ENCODE measurements at places on chromosomes 4 and X. TPM values are rescaled to one million over a fixed set of nuclear protein-coding genes. Genes with fewer than 3 reads are reported as not detected.

The TRIM75 gene
- polyA plus RNA-seq, result not detected

The IL2 gene
- polyA plus RNA-seq, result not detected

The OPRPN gene
- not detected for polyA plus RNA-seq

The TMEM271 gene
- not detected for polyA plus RNA-seq

The JCHAIN gene
- polyA plus RNA-seq, result 0.76 TPM

The RTL3 gene
- not detected for polyA plus RNA-seq

The GRSF1 gene
- polyA plus RNA-seq, result 85.2 TPM

The IL21 gene
- polyA plus RNA-seq, result not detected

The RBM46 gene
- not detected for polyA plus RNA-seq

The MAGED4B gene
- polyA plus RNA-seq, result 0.51 TPM

The HSFX3 gene
- polyA plus RNA-seq, result not detected

The ADGRG2 gene
- polyA plus RNA-seq, result 0.15 TPM

The TSPAN7 gene
- polyA plus RNA-seq, result 32.7 TPM

The STPG2 gene
- not detected for polyA plus RNA-seq

The SHOX gene
- polyA plus RNA-seq, result not detected

The CXCL6 gene
- 0.71 TPM for polyA plus RNA-seq

The CRMP1 gene
- polyA plus RNA-seq, result 1.7 TPM

The TRIML2 gene
- polyA plus RNA-seq, result not detected

The BMPR1B gene
- polyA plus RNA-seq, result 0.34 TPM

The CENPVL1 gene
- polyA plus RNA-seq, result not detected

The CSN1S1 gene
- polyA plus RNA-seq, result 0.12 TPM

The PLK4 gene
- polyA plus RNA-seq, result 0.25 TPM

The CLIC2 gene
- polyA plus RNA-seq, result 5.4 TPM

The RBM3 gene
- polyA plus RNA-seq, result 187 TPM

The ZNF157 gene
- not detected for polyA plus RNA-seq

The ELOVL6 gene
- 1.2 TPM for polyA plus RNA-seq

The FAM236C gene
- not detected for polyA plus RNA-seq

The PPBP gene
- not detected for polyA plus RNA-seq

The GLRA2 gene
- polyA plus RNA-seq, result not detected

The PDCL2 gene
- polyA plus RNA-seq, result not detected

The SLC38A5 gene
- 22.3 TPM for polyA plus RNA-seq

The PPARGC1A gene
- 25.6 TPM for polyA plus RNA-seq

The SPANXN3 gene
- polyA plus RNA-seq, result not detected

The CFAP299 gene
- polyA plus RNA-seq, result not detected

The AFP gene
- polyA plus RNA-seq, result not detected

The SYTL4 gene
- polyA plus RNA-seq, result 2.3 TPM
